ENCODE measurements at places on chromosomes 5 and 9. TPM values are rescaled to one million over a fixed set of nuclear protein-coding genes. Genes with fewer than 3 reads are reported as not detected.

GRCh38 chr5:103487822-103488493, 74.6 kb downstream of the NUDT12 start:
- DNase-seq, result no peak

- no peak for DNase-seq
Observed at GRCh38 chr5:139486201-139486600, 3.6 kb upstream of the STING1 start.

DNA sequence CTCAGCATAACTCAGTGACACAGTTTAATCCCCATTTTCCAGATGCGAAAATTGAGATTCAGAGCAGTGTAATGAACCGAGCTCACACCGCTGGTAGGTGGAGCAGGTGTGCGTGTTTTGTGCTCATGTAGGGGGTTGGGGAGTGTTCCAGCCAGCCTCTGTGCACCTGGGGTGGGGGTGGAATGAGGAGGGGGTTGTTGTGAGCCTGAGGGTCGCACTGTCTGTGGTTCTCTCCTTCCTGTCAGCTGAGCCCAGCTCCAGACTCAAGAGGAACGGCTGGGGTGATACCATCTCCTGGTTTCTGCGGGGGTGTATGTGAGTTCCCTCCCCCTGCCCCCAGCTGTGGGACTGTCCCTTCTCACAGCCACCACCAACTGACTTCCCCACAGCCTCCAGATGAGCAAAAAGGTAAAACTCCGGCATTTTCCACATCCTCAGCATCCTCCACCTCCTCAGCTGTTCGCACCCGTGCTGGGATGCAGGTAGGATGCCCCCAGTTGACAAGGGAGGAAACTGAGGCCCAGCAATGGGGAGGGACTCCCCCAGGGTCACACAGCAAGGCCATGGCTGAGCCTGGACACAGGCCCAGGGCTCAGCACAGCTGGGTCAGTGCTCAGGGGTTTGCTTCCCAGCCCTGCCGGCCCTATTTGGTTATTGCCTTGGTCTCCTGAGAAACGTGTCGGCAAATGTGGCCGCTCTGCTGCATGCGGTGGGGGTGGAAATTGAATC, 2.1 kb downstream of the SH2D3C start:
- no peak for DNase-seq

The FGF18 gene
- polyA plus RNA-seq, result 0.25 TPM
